Stimulated activated naive CD4-positive, alpha-beta T cell treated with Interleukin-2 at 50 U/mL for 16 hours (primary cell): ENCODE measurements at places on chromosomes 3 and 15.
A peak's percentile ranks its signal among the peaks of the same experiment; 100 is the strongest.

DNA sequence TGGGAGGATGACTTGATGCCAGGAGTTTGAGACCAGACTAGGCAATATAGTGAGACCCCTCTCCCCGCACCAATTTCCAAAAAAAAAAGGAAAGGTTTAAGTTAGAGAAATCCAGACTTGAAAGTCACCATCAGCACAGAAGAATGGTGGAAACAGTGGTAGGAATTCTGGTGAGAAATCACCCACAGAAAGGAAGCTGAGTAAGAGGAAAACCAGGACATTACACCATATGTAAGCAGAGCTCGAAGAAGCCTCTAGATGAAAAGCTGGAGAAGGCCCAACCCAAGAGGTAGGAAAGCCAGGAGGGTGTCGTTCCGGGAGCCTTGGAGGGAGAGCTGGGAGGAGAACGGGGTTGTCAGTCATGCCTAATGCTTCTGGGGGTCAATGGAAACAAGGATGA lies 40.5 kb downstream of the RASGRP1 start:
- DNase-seq, result no peak

- no peak for DNase-seq
These were observed 23.8 kb downstream of the CYFIP1 start for GRCh38 chr15:22956257-22956977.

- no peak for DNase-seq
These were observed 101.6 kb upstream of the ANKRD28 start for GRCh38 chr3:15899388-15899787.

DNA sequence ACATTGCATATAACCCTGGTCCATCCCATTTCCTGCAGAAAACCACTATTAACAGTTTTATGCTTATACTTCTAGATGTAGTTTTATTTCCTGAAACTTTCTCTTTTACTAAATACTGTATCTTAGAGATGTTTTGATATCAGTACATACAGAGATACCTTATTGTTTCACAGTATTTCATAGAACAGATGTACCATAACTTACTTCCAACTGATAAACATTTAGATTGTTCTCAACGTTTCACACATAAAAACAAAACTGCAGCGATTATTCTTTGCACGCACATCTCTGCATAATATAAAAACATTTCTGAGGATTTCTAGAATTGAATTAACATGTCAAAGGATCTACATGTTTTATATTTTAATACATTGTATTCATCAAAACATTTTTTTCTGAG lies 2.6 kb downstream of the ZNF80 start:
- no peak for DNase-seq

DNA sequence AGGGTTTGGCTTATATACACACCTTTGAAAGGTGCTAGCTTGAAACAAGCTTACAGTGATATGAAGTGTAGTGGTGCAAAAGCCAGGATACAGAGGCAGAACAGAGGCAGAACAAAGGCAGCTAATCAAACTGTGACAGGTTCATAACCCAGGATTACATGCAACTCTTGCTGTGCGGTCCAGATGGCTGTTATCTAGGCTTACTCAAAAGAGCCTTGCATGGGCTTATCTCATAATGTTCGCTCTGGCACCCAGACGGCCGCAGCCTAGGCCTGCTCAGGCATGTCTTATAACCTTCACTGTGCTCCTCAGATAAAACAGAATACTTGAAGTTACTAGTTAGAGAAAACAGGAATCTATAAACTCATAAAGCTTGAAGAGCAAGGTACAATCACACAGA lies 22.8 kb upstream of the NOX5 start:
- no peak for DNase-seq

DNA sequence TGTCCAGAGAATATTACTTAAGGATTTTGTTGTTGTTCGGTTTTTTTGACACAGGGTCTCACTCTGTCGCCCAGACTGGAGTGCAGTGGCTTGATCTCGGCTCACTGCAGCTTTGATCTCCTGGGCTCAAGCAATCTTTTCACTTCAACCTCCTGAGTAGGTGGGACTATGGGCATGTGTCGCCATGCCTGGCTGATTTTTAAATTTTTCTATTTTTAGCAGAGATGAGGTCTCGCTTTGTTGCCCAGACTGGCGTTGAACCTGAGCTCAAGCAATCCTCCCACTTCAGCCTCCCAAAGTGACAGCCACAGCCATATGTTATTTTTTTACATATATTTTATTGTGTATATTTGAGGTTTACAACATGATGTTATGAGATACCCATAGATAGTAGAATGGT lies 86.8 kb upstream of the UMPS start:
- no peak for DNase-seq

- peak; percentile 3 for DNase-seq
These were observed 210.2 kb downstream of the ADAMTS17 start for GRCh38 chr15:100131321-100132224.

DNA sequence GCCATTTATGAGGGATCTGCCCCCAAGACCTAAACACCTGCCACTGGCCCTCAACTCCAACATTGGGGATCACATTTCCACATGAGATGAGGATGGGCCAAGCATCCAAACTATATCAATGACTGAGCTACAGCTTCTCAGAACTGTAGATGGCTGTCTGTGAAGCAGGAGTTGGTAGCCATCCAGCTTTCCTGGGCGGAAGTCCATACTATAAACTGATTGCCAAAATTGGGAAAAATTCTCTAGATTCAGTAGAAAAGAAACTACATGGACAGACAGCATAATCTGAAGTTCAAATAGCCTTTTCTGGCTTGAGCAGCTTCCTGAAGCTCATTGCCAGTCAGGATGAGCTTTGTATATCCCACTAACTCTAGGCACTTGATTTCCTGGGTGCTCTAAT lies 214.7 kb upstream of the ZBTB20 start:
- no peak for DNase-seq

DNA sequence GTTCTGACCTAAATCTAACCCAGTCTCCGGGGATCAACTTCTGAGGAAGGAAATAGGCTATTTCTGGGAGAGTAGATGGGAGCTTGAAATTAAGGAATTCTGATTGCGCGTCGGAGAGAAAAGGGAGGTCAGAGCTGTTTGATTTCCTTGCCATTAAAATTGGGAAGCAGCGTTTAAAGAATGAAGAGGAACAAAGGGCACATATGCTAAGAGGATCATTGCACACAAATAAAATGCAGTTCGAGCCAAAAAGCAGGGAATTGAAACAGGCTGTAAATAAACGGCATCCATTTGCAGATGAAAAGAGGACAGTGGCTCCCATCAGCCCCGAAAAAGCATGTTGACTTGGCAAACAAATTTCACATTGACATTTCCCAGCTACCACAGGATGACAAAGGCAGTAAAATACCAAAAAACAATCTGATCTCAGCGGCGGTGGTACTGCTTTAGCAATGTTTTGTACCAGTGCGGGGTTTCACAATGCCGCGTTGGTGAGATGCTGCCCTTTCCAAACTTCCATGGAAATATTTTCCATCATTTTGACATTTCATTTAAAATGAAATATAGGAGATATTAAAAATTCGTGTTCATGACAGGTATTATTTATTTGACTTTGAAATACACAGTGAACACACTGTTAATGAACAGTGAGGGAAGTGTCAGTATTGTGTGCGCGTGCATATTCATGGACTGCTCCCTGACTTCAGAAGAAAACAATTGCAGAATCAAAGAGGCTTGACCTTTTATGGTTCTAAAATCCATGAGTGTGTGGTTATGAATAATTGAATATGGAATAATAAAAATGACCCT lies 108.8 kb downstream of the SQOR start:
- DNase-seq, result no peak

DNA sequence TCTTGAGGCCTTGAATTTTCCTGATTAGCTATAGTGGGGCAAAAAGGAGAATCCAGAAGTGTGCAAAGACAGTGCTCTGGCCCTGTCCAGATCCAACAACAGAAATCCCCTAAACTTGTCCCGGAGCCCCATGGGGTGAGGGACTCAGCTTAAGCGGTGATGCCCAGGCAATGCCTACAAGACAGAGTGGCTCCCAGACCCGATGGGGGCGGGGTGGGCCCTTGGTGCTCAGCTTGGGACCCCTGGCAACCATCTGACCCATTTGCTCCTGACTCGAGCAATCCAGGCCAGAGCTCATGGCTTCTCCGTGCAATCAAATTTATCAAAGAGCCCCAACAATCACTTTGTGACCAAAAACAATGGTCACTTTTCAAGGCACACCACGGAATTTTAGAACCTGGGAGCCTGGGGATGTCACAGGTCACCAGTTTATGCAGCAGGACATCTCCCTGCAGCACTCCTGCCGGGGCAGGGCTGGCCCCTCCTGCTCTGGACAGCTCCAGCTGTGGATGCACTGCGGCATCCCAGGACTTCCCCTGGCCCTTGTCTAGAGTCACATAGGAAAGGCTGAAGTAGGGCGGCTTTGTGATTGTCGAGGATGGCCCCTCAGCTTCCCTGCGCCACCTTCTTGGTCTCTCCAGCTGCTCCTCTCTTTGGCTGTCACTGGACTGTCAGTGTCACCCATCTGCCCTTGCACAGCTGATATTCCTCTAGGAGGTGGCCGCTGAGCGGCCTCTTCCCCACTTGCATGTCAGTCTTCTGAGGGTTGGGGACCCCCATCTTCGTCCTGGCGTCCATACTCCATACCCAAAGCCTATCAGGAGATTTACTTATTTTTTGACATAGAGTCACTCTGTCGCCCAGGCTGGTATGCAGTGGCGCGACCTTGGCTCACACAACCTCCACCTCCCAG lies 28.4 kb downstream of the RGMA start:
- DNase-seq, result no peak

DNA sequence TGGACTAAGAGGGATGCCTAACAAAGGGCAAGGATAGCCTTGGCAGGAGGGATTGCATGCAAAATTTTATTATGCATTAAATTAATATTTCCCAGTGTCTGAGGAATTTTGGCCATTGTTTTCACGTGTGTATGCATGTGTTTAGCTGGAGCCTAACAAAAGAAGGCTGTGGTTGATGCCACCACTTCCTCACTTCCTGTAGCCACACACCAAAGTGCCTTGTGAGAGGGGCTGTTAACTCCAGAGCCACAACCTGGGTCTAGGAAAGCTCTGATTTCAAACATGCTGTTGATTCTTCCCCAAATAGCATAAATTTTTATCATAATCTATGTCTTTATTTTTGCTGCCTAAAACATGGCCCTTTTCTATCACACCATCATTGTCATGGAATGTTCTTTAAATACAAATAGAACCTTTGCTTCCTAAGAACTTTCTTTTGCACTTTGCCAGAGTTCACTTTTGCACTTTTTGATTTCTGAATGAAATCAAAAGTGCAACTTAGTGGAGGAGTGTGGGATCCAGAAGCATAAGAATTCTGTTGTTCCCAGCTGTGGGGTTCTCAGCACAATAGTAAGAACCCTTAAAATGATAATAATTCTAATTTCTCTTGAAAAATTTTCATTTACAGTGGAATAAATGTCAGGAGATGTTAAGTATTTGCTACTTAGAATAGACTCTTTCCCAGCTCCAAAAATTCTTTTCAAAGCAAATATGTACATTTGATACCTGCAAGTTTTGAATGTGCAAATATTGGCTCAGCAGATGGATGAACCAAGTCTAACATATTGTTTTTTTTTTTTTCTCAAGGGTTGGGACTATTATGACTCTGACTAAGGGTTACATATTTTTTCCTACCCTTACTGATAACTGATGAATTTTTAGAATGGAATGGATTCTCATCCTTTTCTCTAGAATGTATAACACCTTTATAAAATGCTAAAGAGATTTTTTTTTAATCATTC lies 35.6 kb upstream of the SPTSSB start:
- no peak for DNase-seq

GRCh38 chr3:146280864-146281263 lies 30.0 kb upstream of the PLSCR4 start:
- DNase-seq, result no peak

GRCh38 chr15:93823971-93824913 lies 407.1 kb upstream of the MCTP2 start:
- DNase-seq, result no peak

DNA sequence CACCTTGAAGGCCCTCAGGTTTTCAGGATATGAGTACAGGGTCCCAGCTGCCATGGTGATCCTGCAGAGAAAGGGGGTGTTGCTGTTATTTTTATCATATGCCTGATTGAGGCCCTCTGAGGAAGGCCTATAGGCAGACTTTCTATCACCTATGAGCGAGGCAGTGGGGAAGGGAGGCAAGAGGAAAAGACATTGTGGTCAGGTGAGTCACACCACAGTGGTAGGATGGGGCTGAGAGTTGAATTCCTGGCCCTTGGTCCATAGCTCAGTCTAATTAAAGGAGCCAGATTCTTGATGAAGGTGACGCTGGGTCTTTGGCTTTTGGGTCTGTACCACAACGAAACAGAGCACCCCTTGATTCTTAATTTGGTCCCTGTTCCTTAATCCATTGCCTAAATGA lies 72.7 kb downstream of the ZNF621 start:
- DNase-seq, result no peak

- no peak for DNase-seq
These were observed 97.5 kb downstream of the CHL1 start for GRCh38 chr3:294096-294495.

DNA sequence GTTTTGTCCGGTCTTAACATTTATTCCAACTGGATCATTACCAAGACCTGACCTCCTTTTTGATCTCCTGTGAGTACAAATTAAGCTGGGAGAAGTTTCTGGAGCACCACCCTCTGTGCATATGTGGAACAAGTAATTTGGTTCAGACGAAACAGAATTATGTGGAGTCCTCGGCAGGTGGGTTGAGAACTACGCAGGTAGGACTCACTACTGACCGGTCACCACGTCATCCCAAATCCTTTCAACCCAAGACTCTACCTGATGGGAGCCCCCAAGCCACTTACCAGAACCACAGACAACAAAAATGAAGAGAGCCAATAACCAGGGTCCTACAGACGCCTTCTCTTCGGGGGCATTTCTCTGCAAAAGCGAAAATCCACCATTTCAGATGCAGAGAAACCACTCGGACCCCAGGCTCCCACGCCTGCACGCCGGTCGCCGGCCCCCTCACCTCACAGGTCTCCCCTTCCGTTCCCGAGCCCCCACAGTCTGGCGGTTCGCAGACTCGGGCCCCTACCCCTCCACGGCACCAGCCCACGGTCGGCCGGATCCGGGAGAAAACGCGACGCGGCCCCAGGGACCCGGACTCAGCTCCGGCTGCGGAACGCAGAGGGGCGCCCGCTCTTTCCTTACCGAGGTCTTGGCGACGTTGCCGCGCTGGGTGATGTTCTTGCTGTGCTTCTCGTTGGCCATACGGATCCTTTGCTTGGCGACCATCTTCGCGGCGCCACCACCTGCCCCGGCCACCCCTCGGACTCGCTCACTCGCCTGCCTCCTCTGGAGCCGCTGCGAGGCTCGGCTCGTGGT lies 674 bp downstream of the SERP1 start:
- peak; percentile 40 for DNase-seq

- DNase-seq, result no peak
These were observed 95.7 kb upstream of the ALDH1A3 start for GRCh38 chr15:100783760-100784492.

DNA sequence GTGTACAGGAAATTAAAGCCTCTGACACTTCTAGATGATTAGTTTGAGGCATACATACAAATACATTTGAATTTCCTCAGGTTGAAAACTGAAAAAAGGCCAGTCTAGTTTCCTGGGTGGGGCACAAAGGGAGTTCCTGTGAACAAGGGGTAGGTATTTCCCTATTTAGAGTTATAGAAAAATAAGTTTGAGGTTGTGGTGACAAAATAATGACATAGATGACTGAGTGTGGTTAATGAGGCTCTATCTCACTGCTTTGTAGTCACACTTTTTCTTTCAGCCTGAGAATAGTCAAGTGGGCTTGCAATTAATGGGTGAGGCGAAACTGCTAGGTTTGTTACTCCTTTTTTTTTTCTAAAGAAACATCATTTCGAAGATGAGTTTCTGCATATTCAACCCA lies 4.3 kb downstream of the SLCO3A1 start:
- peak; percentile 38 for DNase-seq

GRCh38 chr3:177478170-177478867 lies 281.0 kb upstream of the TBL1XR1 start:
- DNase-seq, result no peak
